ENCODE measurements at places on chromosomes 1 and 21.

DNA sequence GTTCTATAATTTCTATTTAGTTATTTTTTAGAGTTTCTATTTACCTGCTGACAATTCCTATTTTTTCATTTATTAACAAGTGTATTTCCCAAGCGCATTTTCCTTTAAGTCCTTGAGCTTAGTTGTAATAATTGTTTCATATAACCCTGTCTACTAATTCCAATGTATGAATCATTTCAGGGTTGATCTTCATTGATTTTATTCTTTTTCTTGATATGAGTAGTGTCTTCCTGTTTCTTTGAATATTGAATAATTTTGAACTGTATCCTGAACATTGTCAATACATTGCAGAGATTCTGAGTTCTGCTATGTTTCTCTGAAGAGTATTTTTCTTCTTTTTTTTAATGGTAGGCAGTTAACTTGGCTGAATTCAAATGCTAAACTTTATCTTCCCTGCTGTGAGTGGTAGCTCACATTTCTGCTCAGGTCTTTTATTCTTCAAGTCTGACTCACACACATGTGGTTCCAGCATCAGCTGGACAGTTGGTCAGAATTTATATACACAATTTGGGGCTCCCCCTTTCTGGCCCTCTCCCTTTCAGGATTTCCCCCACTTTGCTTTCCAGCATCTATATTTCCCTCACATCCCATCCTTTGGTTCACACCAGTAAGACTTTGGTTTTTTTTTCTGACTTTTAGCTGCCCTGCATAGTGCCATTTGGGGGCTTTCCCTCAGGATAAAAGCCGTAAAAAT is 54.4 kb upstream of the WDR26 start:
- no peak for DNase-seq

- no peak for DNase-seq
Observed at GRCh38 chr1:153509036-153509435, 26.8 kb downstream of the S100A6 start.

DNA sequence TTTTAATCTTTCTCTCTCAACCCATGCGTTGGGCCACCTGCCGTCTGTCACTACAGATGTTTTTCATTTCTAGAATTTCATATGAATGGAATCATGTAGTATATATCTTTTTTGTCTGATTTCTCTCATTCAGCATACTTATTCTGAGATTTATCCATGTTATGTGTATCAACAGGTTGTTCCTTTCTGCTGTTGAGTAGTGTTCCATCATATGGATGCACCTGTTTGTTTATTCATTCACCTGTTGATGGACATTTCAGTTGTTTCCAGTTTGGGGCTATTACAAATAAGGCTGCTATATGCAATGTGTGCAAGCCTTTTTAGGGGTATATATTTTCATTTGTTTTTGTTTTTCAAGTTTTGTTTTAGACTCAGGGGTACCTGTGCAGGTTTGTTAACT is 9.4 kb upstream of the SLC41A1 start:
- DNase-seq = no peak

DNA sequence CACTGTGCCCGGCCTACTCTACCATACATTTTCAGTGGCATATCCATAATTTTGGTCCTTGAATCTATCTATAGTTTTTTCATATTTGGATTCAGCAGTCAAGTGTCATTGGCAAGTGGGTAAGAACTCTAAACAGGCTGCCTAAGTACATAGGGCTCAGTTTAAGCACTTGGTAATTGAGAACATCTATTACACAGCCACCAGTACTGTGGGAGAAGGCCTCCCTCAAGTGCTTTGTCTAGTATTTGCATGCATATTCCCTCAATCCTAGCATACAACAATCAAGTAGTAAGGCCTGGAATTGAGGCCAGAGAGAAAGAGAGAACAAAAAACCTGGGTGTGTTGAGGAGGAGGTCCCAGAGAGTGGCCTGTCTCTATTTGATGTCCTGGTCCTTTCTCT is 325.2 kb downstream of the USP25 start:
- DNase-seq = no peak

DNA sequence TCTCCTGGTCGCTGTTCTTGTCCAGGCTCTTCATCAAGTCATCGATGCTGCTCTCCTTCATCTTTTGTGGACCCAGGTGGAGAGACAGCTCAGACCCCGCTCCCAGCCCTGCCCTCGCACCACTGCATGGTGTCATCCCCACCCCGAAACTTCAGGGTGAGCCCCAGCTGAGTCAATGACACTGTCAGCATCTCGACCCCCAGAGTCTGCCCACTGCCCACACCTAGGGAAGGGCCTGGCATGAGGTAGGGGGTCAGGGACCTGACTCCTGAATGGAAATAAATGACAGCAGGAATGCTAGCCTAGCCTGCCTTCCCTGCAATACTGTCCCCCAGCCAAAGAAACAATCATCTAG is 1.6 kb upstream of the S100A6 start:
- DNase-seq = no peak

- DNase-seq = no peak
Observed at GRCh38 chr1:204419064-204419403, 7.4 kb upstream of the PPP1R15B start.

GRCh38 chr21:45011911-45012661 is 62.3 kb upstream of the ADARB1 start:
- DNase-seq = peak; percentile 91

GRCh38 chr21:31580866-31581276 is 78.6 kb upstream of the SOD1 start:
- DNase-seq = no peak

DNA sequence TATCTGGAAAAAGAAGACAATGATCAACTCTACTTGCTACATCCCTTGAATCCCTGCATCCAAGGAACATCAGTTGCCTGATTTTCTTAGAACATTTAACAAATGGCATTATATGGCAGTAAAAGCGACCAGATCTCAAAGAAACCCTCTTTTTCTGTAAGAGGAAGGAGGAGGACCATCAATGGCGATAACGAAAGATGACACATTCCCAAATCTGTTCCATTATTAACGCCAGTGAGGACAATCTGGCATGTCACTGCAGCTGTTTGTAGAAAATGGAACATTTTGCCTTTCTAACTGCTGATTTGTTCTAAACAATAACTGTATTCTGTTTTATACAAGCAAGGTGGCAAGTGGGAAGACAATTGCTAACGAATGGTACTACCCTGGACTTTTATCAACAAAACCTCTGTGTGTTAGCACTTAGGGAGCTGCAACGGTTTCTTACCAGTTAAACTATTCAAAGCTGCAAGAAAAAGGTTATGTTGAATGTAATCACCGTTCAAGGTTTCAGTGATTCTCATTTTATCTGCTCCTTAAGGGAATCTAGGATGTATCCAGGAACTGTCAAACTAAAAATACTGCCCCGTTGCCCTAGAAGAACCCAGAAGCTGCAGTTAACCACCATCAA is 251.9 kb downstream of the SDCCAG8 start:
- no peak for DNase-seq

DNA sequence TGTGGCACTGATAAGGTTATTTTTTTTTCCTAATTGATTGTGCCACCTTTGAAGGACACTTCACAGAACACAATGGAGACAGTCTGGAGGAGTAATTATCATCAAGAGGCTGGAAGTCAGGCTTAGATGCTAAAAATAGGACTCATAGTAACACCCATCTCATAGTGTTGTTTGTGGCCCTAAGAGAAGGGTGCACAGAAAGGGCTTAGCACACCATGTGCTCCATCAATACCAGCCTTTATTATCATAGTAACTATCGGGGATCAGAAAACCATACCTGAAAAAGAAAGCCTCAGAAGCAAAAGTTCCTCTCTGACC is 11.9 kb downstream of the NIPAL3 start:
- no peak for DNase-seq

GRCh38 chr1:909861-910310 is 13.8 kb upstream of the SAMD11 start:
- DNase-seq = no peak

DNA sequence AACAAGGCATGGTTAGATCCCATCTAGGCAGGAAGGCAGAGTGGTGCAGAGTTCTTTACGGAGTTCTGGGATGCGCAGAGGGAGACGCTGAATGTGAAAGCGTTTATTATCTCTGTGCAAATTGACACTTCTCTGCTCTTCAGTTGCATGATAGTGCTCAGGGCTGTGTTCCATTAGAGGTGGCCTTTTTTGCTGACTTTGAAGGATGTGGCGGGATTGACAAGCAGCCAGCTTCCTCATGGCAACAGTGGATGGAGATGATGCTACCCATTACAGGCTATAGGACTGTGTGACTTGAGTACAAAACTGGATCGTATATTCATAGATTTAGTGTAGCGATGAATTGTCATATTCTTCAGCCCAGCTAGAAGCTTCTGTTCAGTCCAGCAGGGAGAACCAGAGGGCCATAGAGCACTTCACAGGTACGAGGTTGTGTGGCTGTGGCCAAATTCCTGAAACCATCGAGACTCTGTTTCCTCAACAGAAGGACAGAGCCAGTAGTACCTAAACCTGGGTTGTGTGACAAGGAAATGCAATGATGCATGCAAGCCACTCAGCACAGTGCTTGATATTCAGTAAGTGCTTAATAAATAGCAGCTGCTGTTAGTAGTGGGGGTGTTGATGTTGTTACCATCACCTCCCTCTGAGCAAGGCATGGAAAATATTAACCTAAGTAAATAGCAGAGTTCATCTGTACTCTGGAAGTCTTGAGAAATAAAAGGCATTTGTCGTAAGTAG is 430.0 kb upstream of the KAZN start:
- DNase-seq = no peak
